ENCODE measurements at places on chromosomes 3 and 15.

GRCh38 chr3:182650568-182651128 is 142.7 kb upstream of the ATP11B start:
- no peak for DNase-seq

- DNase-seq = no peak
Observed at GRCh38 chr15:69701198-69701597, 248.6 kb downstream of the RPLP1 start.

DNA sequence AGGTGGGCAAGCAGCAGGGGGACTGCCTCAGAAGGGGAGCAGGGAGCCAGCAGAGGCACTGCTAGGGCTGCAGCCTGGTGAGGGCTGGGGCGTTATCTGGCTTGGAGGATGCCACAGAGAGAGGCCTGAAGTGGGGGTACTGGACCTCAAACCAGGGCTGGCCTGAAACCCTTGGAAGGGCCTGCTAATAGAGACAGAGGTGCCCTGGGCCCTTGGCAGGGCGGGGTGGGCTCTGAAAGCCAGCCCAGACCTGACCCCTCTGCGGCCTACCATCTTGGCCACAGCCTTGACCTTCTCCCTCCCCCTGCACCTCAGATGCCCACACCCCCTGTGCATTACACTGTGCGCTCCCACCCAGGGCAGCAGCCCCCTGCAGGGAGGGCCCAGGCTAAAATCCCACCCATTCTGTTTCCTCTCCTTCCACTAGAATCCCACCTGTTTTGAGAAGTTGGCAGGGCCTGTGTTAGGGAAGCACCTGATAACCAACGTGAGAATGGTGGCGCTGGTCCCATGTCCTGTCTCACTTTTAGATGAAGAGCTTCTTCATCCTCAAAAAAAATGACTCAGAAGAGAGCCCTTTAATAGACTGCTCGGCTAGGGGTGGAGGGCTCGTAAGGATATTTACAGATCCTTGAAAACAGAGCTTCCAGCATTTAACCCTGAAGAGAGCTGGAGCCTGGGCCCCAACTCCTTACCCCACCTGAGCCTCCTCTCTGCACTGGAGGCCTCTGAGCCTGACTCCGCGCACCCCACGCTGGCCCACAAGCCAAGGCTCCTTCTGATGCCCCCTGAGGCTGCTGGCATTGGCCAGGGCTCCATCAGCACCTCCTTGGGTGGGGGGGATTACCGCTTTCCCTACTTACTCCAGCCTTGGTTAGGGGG is 29.8 kb downstream of the LOXL1 start:
- no peak for DNase-seq

DNA sequence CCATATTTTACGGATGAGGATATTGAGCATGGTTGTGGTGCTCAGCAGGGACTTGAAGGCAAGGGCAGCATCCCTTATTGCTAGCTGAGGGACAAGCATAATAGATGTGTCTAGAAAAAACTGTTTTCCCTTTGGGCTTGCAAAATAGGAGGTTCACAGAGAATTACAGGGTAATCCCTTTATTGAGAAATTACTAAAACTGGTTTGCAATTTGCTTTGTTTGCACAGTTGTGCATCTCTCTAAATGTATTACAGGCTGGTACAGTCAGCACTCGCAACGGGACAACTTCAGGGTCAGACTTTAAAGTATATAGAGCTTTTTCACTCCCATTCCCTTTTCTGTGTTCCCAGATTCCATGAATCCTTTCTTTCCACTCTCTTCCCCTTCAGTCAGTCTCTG is 51.3 kb downstream of the SUCNR1 start:
- DNase-seq = no peak

DNA sequence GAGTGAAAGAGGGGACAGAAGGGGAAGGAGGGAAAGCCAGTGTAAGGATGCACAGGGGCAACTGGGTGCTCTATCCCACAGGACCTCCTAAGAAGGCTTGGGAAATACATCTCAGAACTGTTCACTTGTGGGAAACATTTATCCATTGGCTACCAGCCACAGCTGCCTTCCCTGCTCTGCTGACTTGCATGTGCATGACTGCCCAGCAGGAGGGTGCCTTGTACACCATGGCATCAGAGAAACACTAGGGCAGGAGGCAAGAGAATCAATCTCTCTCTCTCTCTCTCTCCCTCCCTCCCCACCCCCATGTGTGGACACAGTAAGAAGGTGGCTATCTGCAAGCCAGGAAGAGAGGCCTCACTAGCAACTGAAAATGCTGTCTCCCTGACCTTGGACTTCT is 62.9 kb upstream of the ZBTB38 start:
- DNase-seq = peak; percentile 18

- DNase-seq = no peak
Observed at GRCh38 chr3:62774221-62774620, 101.0 kb downstream of the CADPS start.

DNA sequence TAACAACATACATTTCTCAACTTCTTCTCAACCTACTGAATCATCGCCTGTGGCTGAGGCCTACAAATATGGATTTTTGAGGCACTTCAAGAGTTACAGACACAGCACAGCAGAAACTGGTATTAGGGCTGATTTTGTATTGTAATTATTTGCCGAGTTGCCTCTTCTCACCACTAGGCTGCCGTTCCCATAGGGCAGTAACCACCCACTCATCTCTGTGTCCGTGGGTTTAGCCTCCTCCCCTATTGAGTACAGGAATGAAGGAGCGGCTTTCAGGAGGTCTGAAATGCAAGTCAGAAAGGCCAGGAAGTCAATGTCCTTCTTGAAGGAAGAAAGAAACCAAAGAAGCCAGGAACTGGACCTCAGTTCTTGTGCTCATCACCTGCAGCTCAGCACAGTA is 220.8 kb downstream of the MTHFS start:
- DNase-seq = no peak

DNA sequence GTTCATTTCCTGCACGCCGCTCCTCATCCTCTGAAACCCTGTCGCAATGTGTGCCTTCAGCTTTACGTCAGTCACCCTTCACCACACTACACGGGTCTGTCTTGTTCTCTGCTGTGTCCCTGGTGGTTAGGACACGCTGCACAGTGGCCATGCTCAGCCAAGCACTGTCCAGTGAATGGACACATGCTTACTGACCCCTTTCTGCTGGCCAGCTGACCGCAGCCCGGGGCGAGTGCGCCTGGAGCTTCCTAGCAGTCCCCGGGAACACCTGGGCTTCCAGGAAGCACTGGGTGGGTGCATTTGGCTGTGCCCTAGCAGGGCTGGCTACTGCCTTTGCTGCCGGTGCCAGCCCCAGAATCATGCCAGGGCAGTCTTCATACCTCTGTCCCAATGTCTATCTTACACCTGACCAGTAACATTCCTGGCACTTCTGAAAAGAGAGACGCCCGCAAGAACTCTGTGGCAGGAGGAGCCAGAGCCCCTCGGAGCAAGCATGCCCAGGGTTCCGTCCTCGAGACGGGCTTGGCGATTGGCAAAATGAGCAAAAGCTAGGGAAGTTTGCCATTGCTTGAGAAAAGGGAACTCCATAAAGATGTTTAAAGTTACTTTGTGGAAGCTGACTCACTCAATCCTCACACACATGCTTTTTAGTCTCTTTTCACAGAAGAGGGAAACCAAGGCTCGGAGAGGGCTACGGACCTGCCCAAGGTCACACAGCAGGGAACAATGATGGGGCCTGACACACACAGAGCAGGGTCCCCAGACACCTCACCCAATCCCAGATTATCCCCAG is 15.7 kb upstream of the ZXDC start:
- peak; percentile 16 for DNase-seq

DNA sequence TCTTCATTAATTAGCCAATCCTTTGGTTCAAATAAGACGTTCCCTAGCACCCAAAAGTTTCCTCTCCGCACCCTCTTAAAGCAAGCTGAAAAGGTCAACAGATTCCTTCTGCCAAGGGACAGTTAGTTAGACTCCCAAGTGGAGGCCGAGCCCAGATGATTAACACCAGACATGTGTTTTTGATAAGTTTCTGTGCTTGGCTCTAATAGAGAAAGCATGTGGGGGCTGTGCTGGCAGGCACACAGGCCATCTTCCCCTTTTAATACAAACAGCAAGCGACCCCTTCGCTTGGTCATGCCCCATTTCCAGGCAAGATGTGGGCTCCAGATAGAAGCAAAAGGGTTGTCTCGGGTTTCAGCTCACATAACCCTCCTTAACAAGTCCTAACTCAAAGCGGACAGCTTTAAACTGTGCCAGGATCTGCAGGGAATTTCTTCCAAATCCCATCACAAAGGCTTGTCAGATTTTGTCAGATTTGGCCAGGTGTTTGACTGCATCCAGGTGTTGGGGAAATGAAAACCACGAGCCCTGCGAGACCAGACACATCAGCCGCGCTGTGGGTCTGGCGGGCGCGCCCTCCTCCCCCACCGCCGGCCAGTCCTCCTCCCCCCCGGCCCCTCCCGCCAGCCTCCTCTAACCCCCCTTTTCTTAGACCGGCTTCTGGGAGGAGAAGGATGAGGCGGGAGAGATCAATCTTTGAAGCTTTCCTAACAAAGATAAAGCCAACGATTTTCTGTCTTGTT is 3.3 kb downstream of the HES1 start:
- DNase-seq = peak; percentile 46

- no peak for DNase-seq
Observed at GRCh38 chr15:45616901-45617323, 17.9 kb upstream of the SQOR start.

DNA sequence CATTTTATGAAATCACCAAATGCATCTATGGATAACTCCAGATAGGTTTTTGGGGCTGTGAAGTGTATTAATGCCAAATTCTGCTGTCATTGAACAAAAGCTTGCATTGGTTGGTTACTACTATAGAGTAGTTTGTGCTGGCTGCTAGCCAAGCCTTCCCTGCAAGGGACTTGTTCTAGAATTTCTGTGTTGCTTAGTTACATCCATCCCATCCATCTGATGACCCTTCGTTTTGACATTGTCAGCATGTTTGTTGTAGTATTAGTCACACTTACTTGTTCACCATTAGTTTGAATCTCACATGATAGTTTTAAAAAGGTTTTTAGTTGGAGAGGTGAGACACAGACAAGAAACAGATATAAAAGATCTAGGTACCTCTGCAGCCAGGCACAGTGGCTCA is 7.0 kb upstream of the NIPA2 start:
- DNase-seq = no peak

- peak; percentile 50 for DNase-seq
Observed at GRCh38 chr15:51737522-51738305, at the start of gene LYSMD2. TSS of gene LYSMD2 (minus strand) at chr15:51737655. CDS start at chr15:51737622, 33 bp downstream.

DNA sequence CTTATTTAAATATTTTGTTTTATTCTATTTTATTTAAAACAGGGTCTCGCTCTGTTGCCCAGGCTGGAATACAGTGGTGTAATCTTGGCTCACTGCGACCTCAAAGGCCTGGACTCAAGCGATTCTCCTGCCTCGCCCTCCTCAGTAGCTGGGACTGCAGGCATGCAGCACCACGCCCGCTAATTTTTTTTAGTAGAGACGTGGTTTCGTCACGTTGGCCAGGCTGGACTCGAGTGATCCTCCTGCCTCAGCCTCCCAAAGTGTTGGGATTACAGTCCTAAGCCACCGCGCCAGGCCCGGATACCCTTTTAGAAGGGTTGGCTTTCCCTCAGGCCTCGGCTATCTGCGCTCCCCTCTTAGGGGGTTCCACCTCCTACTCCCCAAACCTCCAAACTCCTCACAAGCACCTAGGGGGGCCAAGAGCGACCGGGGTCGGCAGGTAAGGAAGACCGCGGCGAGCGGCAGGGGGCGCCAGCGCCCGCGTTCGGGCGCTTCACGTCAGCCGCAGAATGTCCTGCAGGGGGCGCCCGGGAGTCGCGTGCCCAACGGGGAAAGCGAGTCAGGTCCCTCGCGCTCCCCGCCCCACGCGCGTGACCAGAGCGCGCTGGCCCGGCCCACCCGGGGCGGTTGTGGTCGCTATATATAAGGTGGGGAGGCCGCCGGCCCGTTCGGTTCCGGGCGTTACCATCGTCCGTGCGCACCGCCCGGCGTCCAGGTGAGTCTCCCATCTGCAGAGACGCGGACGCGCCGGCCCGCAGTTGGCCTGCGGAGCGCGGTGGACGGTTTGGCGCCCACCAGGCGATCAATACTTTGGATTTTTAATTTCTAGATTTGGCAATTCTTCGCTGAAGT is 51.8 kb upstream of the GATM start:
- DNase-seq = peak; percentile 5

- DNase-seq = no peak
Observed at GRCh38 chr3:16452261-16452660, 61.2 kb downstream of the RFTN1 start.

DNA sequence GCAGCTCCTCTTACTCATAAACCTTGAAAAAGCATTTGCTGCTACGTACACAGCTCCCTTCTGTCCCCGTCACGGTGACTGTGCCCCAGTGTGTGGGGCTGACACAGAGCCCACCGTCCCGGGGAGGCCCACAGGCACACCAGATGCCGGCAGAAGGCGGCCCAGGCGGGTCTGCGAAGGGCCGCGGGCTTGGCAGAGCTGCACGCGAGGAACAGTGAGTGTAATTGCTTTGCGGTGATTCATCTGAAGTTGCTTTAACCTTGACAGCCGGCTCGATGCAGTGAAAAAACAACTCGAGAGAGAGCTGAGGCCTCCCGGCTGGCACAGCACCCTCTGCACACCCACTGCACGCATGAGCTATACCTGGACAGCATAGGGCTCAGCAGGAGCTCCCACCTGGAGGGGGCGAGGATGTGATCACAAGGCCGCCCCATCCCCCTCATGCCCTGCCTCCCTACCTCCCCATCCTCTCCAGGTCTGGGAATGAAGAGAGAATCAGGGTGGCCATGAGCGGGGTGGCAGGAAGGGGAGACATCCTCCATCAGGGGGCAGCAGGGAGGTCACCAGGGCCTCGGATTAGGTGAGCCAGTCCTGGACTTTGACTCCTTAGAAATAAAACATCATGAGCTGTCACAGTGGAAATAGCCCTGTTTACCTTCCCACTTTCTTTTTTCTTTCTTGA is 172.7 kb downstream of the MEGF11 start:
- no peak for DNase-seq

GRCh38 chr15:100141311-100142001 is 200.3 kb downstream of the ADAMTS17 start:
- no peak for DNase-seq

DNA sequence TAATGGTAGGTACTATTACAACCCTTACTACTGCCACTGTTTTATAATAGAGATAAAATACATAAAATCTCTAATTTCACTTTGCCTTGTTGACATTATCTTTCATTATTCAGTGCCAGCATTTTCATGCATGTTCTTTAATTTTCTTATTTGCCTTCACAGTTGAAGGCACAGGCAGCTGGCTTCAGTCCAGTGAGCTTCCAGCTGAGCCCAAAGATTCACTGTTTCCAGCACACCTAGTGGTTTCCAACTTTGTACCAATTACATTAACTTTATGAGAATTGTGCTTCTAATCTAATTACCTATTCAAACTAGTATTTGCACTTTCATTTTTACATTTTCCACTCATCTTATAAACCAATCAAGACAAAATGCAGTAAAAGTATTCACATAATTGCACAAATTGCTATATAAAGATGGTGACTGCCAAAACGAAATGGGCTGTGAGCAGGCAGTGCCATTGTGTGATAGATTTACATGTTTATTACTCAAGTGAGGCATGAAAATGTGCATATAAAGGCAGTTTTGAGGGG is 228.3 kb downstream of the MFSD1 start:
- DNase-seq = no peak

- DNase-seq = no peak
Observed at GRCh38 chr3:153254361-153254760, 92.3 kb downstream of the RAP2B start.
